ENCODE measurements at places on chromosomes 7 and 10.

- DNase-seq, result no peak
Measured at GRCh38 chr10:120451968-120452367, 5.1 kb upstream of the PLPP4 start.

GRCh38 chr7:28908775-28909174, 49.4 kb downstream of the TRIL start:
- DNase-seq, result no peak

- DNase-seq, result no peak
Measured at GRCh38 chr10:33798754-33799153, 464.3 kb upstream of the NRP1 start.

DNA sequence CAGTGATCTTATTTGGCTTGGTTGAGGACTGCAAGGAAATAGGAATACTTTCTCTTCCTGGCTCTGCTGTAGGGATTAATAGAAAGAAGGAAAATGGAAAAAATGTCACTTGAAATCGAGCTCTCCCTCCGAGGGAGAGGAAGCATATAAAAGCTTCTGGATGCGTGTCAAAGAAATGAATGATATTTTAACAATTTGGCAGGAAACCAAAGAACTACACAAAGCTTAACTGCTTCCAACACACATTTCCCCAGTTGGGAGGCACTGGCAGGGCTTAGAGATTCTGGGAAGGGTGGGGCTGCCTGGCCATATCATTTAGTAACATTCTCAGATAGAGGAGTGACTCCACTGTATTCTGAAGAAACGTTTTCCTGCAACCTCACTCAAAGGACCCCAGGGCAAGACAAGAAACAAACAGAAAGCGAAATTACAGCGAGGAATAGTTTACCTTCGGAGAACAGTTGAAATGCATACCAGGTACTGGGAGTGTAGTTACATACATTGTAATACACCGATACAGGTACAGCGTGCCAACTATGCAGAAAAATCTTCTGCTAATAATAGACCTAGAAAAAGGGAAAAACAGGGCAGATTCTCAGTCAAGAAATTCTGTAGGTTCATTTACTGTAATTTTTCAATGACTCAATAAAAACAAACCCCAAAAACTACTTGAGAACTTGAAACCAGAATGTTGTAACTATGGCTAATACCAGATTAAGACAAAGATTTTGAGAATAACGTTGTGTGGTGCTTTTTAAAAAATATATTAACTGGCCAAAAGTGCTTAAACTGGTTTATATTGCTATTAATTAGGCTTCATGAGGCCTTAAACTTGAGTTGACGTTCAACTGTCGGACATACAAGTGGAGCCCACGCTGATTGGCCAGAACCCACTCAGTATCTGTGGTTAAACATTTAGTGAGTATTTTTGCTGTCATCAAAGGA, 75.7 kb upstream of the ASAH2 start:
- DNase-seq, result no peak

GRCh38 chr10:18268005-18268404, 127.8 kb downstream of the CACNB2 start:
- DNase-seq, result no peak

DNA sequence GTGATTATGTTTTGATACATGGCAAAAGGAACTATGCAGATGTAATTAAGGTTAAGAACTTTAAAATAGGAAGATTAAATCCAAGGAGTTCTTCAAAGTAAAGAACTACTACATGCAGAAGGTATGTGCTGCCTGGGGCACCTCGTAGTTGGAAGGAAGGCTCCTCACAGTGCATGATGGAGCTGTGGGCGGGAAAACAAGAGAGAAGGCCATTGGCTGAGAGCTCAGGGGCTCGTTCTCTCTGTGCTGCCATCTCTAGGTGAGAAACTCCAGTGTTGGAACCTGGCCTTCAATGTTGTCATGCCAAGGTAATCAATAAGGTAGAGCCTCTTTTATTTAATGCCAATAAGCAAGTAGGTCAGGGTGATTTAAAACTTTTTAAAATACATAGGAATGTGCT, 391.4 kb upstream of the ETV1 start:
- DNase-seq, result no peak

DNA sequence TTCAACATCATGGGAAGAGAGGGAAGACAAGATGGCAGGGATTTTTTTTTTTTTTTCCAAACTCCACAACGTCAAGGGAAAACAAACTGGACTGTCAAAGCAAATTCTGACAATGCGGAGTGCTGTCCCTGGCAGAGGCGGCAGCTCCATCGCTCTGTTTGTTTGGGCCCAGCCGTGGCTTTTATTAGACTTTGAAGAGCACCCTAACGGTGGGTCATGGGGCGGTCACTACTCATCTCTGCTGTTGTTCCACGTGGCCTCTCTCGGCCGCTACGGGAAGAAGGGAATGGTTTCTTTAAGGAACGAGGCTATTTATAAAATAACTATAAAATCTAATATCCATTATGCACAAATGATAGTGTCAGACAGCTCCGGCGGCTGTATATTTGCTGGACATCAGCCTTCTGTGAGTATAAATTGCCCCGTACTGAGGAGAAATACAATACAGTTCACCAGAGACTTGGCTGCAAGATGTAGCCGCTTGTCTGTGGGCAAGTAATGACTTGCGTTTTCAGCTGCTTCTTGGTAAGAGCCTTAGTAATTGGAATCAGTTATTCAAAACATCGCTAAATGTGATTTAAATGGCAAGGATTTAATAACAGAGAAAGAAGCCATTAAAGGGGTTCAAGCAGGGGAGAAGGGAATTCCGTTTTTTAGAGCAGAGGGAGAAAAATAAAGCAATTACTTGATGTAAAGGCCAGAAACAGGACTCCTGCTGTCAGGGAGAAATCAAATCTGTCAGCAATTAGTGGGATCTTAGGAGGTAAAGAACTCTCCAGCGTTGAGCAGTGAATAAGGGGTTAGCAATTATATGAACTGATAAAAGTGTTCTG, 61.7 kb upstream of the RAB11FIP2 start:
- DNase-seq, result no peak

- no peak for DNase-seq
Measured at GRCh38 chr10:97102441-97102840, 83.3 kb downstream of the SLIT1 start.
